ENCODE measurements at places on chromosomes 12 and 14.

DNA sequence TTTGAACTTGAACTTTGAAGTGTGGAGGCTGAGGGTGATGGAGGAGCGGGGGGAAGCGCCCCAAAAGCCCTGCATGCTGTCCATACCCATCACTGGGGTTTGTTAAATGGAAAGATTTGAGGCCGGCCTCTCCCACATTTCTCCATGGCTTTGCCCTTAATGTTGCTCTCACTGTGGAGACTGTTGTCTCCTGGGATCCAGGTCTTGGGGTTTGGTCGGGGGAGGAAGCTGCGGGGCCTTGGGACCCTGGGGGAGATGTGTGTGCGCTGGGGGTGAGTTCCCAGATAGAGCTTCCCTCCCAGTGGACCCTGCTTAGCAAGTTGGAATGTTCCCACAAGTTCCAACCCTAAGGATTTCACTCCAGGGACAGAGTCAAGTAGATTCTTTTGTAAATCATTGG, 28.0 kb upstream of the LRTM2 start:
- no peak for DNase-seq

GRCh38 chr14:71139294-71139946, 232.2 kb downstream of the PCNX1 start:
- no peak for DNase-seq

DNA sequence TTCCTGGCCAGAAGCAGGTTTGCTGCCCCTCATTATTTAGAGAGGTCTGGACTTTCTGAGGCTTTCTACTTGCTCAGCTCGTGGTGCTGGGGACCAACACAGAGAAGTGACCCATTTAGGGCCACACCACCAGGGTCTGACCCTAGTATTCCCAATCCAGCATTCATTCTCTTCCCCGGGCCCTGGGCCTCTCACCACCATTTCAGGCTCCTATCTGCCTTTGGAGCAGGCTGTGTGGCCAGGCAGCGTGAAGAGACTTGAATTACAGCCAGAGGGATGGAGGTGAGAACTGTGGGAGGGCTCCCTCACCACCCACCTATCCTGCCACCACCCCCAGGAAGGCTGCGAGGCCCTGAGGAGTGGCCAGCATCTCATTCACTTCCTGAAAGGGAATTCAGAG, 24.6 kb downstream of the FAM222A start:
- DNase-seq = no peak

- peak; percentile 5 for DNase-seq
Observed at GRCh38 chr14:105866841-105867321, 340.5 kb downstream of the TMEM121 start.

DNA sequence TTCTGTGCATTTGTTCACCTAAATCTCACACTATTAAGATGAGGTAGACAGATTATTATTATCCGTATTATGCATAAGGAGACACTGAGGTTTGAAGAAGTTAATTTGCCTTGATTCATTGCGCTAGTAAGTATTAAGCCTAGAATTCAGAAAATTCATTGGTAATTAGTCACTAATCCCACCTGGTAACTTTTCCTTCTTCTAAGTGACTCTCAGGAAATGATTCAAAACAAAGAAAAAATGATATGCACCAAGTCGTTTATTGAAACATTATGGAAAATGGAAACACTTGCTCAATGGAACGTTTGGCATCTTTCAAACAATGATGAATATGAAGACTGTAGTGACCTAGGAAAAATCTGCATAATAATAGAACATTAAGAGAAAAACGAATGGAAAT, 15.2 kb downstream of the RFX4 start:
- DNase-seq = no peak

DNA sequence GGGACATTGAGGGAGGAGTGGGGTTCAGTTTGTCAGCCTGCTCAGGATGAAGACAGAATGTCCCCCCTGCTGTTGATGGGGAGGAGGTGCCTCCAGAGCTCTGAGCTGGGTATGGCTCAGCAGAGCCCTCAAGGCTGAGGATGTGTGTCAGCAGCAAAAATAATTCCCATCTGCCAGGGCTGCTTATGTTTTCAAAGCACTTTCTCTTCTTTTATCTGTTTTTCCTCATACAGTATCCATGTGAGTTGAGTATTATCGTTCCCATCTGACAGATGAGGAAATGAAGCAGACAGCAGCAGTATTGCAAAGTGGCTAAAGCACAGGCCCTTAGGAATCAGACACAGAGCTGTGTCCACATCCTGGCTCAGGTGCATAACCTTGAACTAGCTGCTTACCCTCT, 94.1 kb downstream of the SLC8A3 start:
- no peak for DNase-seq

GRCh38 chr12:78398750-78399149, 465.8 kb upstream of the SYT1 start:
- no peak for DNase-seq

- DNase-seq = no peak
Observed at GRCh38 chr14:99803803-99804202, 10.6 kb downstream of the EML1 start.

- DNase-seq = no peak
Observed at GRCh38 chr14:58796242-58797009, 158.7 kb downstream of the DACT1 start.

DNA sequence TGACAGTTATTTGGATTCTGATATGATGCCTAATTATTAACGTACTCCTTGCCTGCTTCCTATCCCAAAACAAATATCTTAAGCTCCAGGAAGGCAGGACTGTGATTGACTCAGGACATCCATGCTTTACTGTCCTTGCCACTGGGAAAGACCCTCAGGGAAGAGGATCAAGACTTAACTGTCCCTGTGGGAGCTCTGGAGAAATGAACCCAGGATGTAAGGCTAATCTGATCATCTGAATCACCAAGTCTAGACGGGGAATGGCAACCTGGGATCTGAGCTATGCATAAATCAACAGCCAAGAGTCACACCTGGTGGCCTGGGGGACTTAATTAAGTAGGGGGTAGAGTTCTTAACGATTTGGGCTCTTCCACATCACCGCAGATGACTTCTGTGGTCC, 153.2 kb upstream of the BCL2L14 start:
- DNase-seq = no peak

GRCh38 chr12:27333403-27334009, 870 bp downstream of the BMAL2 start:
- peak; percentile 49 for DNase-seq

- no peak for DNase-seq
Observed at GRCh38 chr12:44379831-44380230, 496.3 kb downstream of the NELL2 start.

DNA sequence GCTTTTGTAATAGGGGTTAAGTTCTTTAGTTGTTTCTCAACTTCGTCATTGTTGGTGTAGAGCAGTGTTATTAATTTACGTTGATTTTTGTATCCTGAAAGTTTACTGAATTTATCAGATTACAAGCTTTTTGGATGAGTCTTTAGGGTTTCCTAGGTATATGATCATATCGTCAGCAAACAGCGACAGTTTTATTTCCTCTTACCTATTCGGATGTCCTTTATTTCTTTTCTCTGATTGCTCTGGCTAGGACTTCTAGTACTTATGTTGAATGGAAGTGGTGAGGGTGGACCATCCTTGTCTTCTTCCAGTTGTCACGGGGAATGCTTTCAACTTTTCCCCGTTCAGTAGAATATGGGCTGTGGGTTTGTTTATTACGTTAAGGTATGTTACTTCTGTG, 37.8 kb downstream of the AEBP2 start:
- DNase-seq = no peak
